Epithelial cell of umbilical artery (primary cell): ENCODE measurements at places on chromosomes 16 and 17. TPM values are rescaled to one million over a fixed set of nuclear protein-coding genes. Genes with fewer than 3 reads are reported as not detected.

TBC1D3C gene
- 0.32 TPM in 1 of 2 replicates, not detected in the other for total RNA-seq

HS3ST2 gene
- total RNA-seq: under 0.01 TPM in 1 of 2 replicates, not detected in the other

TLCD3B gene
- total RNA-seq: 0.32 TPM in 1 of 2 replicates, not detected in the other

JPH3 gene
- total RNA-seq: under 0.01 TPM in 1 of 2 replicates, not detected in the other

NACA2 gene
- total RNA-seq: not detected in 2 replicates

CCL17 gene
- not detected in 2 replicates for total RNA-seq

SLC43A2 gene
- total RNA-seq: 12.9 and 13.0 TPM in 2 replicates

TMEM170A gene
- total RNA-seq: 19.8 and 44.7 TPM in 2 replicates

PHOSPHO1 gene
- total RNA-seq: not detected in 2 replicates

SDK2 gene
- not detected in 2 replicates for total RNA-seq

MYH13 gene
- not detected in 2 replicates for total RNA-seq

ST6GALNAC1 gene
- total RNA-seq: not detected in 2 replicates

GPR179 gene
- not detected in 2 replicates for total RNA-seq

SLC6A2 gene
- total RNA-seq: not detected in 2 replicates

LITAFD gene
- not detected in 2 replicates for total RNA-seq

C16orf95 gene
- 7.5 and 9.4 TPM in 2 replicates for total RNA-seq

AGRP gene
- not detected in 2 replicates for total RNA-seq

CALB2 gene
- not detected in 2 replicates for total RNA-seq

UNC45B gene
- total RNA-seq: not detected in 2 replicates

CA5A gene
- not detected in 2 replicates for total RNA-seq

IRX3 gene
- under 0.01 TPM in 1 of 2 replicates, not detected in the other for total RNA-seq

TTC19 gene
- total RNA-seq: 55.8 and 56.5 TPM in 2 replicates

TPPP3 gene
- 0.15 and 1.9 TPM in 2 replicates for total RNA-seq

ATP2C2 gene
- not detected in 2 replicates for total RNA-seq

SLC35G6 gene
- total RNA-seq: not detected in 2 replicates

TMC7 gene
- total RNA-seq: 2.6 and 3.5 TPM in 2 replicates
